ENCODE measurements at places on chromosomes 6 and 20. TPM values are rescaled to one million over a fixed set of nuclear protein-coding genes. Genes with fewer than 3 reads are reported as not detected.

DNA sequence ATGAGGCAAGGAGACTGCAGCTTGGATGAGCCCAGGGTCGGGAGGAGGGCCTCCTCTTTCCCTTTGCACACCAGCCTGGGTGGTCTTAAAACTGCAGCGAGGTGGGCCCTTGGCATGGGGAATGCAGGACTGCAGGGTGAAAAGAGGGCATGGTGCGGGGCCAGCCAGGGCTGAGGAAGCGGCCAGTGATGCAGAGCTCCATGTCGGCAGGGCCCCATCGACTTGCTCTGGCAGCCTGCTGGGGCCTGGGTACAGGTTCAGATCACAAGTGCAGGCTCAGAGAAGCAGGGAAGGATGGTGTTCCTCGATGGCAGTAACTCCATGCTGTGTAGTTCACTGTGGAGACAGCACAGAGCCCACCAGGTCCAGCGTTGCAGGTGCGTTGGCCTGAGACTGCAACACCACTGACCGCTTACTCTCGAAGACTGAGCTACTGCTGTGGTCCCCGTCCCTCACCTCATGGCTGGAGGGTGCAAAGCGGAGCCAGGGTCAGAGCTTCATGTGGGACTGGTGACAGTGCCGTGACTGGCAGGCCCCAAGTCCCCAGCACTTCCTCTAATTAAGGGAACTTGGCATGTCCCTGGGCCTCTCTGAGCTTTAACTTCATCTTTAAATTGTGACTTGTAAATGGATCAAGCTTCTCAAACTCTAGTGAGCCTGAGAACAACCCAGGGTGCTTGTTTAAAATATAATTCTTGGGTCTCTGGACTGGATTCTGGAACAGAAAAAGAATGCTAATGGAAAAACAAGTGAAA lies 223.2 kb downstream of the SYNDIG1 start:
- DNase-seq = no peak

- no peak for DNase-seq
These were observed 181.1 kb upstream of the STXBP5 start for GRCh38 chr6:147023148-147023547.

DNA sequence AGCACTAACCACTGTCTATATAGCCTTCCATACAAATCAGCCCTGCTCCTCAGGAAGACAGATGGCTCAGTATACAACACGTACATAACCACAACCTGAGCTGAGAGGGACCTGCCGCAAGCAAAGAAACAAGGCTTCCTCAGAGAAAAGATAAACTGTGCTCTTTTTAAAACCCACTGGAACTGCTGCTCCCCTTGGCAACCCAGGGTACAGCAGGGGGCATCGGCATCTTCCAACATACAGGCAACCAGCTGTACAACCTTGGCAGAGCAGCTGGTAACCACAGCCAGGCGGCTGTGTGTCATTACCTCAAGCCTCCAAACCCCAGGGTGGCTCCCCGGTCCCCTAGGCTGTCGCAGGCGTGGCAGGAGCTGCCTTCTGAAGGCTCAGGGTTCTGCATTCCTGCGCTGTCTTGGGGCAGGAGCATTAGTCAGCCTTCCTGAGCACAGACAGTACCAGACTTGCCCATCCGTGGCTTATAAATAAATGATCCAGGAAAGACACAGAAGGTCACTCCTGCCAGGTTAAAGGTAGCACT lies 249.5 kb downstream of the ADGRG6 start:
- DNase-seq = no peak

DNA sequence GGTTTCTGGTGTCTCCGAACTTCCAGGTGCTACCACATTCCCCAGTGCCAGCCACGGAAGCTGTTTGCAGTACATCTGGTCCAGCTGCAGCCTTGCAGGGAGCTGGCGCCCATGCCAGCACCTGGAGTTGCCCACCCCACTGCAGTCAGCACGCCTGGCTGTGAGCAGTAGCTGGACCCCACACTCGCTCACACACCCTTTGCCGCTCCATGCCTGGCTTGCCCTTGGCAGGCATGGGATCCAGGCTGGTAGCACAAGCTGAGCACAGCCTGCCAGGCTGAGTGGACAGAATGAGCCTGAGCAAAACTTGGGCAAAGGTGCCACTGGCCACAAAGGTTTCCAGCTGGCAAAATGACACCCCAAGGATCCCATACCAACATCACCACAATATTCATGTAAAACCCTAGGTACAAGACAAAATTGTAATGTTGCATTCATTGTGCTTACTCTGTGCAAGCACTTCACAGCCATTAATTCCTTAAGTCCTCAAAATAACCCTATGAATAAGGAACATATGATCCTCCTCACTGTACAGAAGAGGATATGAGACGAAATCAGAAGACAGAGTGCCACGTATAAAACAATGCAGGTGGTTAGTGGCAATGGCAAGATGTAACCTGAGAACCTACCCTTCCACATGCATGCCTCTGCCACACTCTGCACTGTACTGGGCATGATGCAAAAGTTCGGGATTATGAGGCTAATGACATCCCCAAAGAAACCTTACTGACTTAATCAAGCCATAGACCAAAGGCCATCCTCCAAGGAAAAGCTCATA lies 18.3 kb downstream of the KIF16B start:
- DNase-seq = no peak

DNA sequence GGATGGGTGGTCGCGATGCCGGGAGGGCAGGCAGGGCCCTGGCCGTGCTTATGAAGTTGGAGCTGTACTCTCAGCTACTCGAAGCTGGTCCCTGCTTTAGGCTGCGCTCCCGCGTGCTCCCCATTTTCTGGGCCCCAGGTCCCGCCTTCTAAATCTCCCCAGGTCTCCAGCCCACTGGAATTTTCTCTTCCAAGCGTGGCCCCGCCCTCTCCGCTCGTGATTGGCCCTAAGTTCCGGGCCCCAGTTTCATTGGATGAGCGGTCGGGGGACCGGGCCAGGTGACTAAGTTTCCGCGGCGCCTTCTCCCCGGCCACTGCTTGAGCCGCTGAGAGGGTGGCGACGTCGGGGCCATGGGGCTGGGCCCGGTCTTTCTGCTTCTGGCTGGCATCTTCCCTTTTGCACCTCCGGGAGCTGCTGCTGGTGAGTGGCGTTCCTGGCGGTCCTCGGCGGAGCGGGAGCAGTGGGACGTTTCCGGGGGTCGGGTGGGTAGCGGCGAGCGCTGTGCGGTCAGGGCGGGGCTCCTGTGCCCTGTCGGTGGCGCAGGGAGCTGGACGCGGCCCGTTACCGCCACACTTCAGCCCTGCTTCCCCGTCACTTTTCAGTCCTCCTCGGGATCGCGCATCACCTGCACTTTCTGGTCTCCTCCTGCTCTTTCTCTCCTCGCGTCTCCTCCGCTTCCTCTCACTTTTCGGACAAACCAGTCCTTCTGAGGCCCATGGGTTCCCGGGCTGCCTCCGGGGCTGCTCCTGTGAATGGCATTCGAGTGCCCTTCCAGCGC lies at the start of gene MICA:
Gene MICA (plus strand): TSS at position 313 of the 778 bp plus-strand sequence. CDS start 38 bp downstream, at position 351.
- no peak for DNase-seq

TCF21 gene
- total RNA-seq = not detected

CFB gene
- 5.6 TPM for total RNA-seq

DNA sequence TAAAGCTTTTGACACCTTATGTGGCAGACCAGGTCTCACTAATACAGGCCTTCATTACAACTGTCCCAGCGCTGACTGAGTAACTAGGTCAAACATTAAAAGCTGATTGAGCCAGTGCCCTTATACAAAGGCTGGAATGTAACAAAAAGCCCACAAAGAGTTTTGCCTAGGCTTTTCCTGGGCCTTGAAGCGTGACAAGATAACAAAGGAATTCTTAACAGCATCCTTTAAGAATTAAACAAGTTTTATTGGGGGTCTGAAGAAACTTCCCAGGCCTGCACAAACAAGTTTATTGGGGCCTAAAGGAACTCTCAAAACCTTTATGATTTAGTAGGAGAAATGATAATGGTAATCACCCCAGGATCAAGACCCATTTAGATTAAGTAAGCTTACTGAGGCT lies 267.6 kb upstream of the FAM83B start:
- no peak for DNase-seq

DNA sequence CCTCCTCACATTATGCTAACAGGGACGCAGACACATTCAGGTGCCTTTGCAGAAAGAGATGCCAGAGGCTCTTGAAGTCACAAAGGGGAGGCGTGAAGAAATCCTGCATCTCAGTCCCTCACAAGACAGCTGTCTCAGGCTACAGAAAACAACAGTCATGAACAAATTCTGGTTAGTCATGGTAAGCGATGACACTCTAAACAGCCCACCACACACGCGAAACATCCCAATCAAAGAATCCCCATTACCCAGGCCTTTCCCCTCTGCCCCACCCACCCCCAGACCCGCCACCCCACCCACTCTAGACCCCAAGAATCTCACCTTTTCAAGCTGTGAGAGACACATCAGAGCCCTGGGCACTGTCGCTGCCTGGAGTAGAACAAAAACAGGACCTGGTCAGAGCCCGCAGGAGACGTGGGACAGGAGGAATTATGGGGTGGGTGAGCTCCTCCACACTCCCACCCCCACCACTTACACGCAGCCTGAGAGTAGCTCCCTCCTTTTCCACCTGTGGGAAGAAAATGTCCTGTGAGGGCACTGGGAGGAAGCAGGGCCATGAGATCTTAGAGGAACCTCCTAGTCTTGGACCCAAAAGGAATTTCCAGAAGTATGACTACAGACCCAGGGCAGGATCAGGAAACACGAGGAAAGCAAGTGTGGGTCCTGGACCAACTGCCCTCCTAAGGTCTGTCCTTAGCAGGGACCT lies 2.7 kb downstream of the HLA-B start:
- DNase-seq = no peak

DNA sequence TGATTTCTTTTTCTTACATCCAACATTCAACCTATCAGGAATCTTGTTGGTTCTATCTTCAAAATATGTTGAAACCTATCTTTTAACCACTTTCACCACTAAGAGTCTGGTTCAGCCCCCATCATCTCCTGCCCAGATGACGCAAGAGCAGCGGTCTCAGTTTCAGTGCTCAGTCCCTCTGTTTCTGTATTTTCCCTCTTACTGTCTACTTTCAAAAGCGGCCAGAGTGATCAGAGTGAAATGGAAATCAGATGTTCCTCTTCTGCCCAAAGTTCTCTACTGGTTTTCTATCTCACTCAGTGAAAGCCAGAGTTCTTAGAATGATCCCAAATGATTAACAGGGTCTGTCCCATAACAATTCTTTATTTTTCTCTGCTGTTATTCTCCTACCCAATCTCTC lies 147.9 kb upstream of the PDE7B start:
- no peak for DNase-seq

PTPRA gene
- total RNA-seq = 56.6 TPM

GRCh38 chr6:154506582-154506981 lies 3.9 kb downstream of the CNKSR3 start:
- no peak for DNase-seq

PNLDC1 gene
- total RNA-seq = not detected

ADGRF1 gene
- total RNA-seq = 0.95 TPM

DNA sequence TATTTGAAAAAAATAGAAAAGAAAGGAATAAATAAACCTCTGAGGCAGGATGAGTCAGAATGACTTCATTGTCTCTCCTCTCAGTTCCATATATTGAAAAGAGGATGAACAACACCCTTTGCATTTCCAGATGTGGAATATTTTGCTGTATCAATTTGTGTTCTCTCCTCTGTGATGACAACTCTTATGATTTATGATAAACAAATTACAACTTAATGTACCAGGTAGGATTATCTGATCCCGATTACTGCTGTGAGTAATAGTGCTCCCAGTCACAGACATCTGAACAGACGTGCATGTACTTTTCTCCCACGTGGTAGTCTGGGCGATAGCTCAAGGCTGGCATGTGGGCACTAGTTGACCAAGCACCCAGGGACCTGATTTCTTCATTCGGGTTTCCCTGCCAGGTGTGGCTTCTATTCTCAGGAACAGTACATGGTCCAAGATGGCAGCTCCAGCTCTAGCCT lies 142.1 kb upstream of the SULF2 start:
- no peak for DNase-seq

DNA sequence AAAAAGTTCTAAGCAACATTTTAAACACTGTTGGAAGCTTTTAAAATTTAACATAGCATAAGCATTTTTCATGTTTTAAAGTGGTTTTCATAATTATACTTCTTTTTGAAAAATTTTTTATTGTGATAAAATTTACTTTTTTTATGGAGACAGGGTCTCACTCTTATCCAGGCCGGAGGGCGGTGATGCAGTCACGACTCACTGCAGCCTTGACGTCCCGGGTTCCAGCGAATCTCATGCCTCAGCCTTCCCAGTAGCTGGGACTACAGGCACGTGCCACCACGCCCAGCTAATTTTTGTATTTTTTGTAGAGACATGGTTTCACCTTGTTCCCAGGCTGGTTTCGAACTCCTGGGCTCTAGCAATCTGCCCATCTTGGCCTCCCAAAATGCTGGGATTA lies 46.1 kb upstream of the TULP4 start:
- no peak for DNase-seq

DNA sequence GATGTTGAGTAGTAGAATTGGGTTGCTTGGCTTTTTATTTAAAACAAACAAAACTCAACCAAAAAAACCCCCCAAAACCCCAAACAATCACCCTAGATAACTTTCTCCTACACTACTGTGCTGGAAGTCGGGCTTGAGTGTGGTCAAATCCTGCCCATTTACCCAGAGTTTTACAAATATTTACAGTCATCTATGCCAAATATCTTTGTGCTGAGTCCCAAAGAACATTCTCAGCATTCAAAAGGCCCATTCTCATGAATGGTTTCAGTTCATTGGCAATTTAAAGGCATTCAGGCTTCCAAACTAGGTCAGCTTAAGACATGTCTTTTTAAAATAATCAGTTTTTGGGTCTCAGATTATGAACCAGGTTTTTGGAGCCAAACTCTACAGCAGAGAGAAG lies 1.8 kb downstream of the RNF144B start:
- DNase-seq = peak; percentile 64

- DNase-seq = no peak
These were observed 35.1 kb upstream of the PPP1R3G start for GRCh38 chr6:5050009-5050408.

PGC gene
- 0.18 TPM for total RNA-seq

SEL1L2 gene
- total RNA-seq = not detected

HLA-DMB gene
- total RNA-seq = 0.44 TPM

DNA sequence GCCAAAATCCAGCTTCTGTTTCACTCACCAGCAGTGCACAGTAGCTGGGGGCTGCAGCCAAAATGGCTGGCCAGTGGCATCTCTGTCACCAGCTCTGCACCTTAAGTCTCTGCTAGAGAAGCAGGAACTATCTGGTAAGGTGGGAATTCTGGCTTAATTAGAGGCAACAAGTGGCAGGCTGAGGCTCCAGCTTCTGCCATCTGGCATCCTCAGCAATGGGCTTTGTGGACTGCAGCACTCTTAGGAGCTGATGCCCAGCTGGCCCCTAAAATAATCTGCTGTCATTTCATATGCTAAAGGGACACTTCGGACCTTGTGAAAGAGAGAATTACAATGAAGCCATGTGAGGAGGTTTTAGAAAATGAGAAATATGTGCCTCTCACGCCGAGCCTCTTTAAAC lies 4.6 kb upstream of the CLDN20 start:
- DNase-seq = no peak

GRCh38 chr6:111162504-111162903 lies 75.2 kb downstream of the SLC16A10 start:
- DNase-seq = no peak

DDX43 gene
- 24.9 TPM for total RNA-seq

DNA sequence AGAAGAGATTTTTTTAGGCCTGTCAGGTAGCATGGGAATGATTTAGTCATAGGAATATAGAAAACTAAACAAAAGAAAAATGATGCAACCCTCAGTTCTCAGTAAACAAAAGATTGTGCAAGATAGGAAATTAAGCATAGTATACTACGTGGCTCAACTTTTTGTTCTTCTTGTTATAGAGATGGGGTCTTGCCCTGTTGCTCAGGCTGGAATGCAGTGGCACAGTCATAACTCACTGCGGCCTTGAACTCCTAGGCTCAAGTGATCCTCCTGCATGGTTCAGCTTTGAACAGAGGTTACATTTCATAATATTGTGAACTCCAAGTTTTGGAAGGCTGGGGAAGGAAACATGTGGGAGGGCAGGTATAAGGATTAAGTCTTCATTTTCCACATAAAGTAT lies 28.5 kb downstream of the SLX4IP start:
- DNase-seq = no peak

All from Panc1 (cell line).